ENCODE measurements at places on chromosomes 1 and 21.

- DNase-seq: no peak
Observed at GRCh38 chr21:22244516-22244915, 1246.3 kb downstream of the NCAM2 start.

GRCh38 chr1:242886137-242886536 lies 361.6 kb upstream of the PLD5 start:
- DNase-seq: no peak

- DNase-seq: no peak
Observed at GRCh38 chr1:171252482-171252881, 4.2 kb downstream of the FMO1 start.

GRCh38 chr1:214453109-214453722 lies 98.2 kb downstream of the PTPN14 start:
- DNase-seq: no peak

DNA sequence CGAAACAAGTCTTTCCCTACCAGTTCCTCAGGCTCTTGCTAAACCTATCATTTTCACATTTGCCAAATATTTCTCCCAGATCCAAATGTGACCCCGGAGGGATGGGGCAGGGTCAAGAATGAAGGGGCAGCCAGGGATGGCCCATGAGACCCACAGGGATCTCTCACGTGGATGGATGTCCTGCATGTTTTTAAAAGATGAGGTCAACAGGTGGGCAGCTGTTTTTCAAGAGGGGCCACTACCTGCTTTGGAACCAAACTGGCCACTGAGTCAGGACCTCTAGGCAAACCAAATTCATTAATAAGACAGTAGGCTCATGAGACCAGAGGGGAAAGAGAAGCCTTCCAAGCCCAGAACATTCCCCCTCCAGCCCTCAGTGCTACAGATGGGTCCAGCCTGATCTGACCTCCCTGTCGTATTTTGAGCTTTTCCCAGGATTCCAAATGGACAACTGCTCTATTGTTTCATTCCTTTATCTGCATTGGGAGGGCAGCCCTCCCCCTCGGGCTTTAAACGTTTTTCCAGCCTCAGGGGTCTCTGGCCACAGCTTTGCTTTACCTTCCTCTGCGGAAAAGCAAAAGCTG lies 252.5 kb upstream of the IRF2BP2 start:
- DNase-seq: no peak

- DNase-seq: no peak
Observed at GRCh38 chr1:84283381-84283780, 18.1 kb upstream of the SAMD13 start.

GRCh38 chr1:58783090-58783992 lies 506 bp downstream of the JUN start:
- DNase-seq: peak; percentile 8

DNA sequence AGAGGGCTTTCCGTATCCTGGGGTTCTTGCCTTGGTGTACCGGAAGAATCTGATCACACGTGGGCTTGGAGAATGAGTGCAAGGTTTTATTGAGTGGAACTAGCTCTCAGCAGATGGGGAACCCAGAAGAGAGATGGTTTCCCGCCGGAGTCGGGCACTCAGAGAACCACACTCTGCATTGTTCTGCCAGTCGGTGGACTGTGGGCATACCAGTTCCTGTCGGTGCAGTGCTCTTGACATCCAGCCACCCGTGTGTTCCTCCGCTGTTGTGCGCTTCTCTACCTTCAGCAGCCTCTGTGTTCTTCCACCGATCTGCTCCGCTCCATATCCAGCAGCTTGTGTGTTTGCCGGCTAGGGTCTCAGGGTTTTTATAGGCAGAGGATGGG lies 10.8 kb upstream of the PPIE start:
- no peak for DNase-seq

- DNase-seq: no peak
Observed at GRCh38 chr1:89810880-89811279, 10.0 kb upstream of the LRRC8D start.

DNA sequence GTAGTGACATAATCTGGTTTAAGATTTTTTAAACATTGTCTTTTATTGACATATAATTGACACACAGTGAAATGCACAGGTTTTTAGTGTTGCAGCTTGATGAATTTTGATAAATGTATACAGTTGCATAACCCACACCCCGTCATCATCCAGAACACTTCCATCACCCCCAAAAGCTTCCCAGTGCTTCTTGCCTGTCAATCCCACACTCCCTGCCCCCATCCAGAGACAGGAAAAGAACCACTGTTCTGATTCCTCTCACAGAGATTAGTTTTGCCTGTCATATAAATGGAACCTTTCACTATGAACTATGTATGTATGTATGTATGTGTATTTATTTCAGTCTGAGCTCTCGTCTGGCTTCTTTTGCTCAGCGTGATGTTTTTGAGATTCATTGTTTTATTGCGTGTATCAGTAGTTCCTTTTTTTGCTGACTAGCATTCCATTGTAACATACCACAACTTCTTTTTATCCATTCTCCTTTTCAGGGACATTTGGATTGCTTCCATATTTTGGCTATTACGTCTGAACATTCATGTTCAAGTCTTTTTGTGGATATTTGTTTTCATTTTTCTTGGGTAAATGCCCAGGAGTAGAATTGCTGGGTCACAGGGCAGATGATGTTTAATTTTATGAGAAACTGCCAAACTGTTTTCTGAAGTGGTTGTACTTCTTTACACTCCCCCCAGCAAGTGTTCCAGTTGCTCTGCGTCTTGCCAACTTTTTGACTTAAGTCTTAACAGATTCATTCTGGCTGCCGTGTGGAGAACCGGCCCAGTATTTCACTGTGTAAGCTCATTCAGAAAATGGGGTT lies 8.7 kb downstream of the UBIAD1 start:
- DNase-seq: no peak

DNA sequence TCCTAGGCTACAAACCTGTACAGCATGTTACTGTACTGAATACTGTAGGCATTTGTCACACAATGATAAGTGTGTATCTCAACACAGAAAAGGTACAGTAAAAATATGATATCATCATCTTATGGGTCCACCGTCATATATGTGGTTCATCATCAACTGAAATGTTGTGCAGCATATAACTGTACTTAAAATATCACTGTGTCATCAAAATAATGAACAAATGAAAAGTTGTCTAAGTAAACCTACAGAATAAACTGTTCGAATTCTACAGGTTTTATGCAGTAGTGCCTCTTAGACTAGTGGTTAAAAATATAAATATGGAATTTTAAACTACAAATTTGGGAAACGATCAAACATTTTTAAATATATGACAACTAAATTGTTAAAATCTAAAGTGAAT lies 328.8 kb downstream of the KCTD3 start:
- no peak for DNase-seq

- DNase-seq: no peak
Observed at GRCh38 chr21:32403201-32403777, 9.2 kb upstream of the EVA1C start.

- no peak for DNase-seq
Observed at GRCh38 chr1:173484276-173484675, 7.1 kb downstream of the PRDX6 start.

GRCh38 chr1:89363196-89363595 lies 663 bp upstream of the GBP6 start:
- no peak for DNase-seq

GRCh38 chr21:21750124-21750825 lies 752.1 kb downstream of the NCAM2 start:
- no peak for DNase-seq

- no peak for DNase-seq
Observed at GRCh38 chr1:69171248-69171647, 396.5 kb upstream of the LRRC7 start.

- no peak for DNase-seq
Observed at GRCh38 chr1:12505639-12506280, 112.2 kb downstream of the DHRS3 start.

DNA sequence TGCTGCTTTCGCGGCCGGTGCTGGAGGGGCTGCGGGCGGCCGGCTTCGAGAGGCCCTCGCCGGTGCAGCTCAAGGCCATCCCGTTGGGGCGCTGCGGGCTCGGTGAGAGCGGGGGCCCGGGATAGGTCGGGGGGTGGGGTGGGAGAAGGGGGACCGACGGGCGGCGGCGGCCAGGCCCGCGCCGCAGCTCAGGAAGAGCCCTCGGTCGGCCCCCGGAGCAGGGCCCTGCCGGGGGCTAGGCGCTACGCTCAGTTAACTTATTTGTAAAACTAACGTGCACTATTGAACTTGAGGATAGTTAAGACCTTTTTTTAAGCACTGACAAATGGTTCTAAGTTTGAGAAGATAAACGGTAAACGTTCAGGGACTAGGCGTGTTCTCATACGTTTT lies 418 bp downstream of the DDX20 start:
- DNase-seq: no peak

DNA sequence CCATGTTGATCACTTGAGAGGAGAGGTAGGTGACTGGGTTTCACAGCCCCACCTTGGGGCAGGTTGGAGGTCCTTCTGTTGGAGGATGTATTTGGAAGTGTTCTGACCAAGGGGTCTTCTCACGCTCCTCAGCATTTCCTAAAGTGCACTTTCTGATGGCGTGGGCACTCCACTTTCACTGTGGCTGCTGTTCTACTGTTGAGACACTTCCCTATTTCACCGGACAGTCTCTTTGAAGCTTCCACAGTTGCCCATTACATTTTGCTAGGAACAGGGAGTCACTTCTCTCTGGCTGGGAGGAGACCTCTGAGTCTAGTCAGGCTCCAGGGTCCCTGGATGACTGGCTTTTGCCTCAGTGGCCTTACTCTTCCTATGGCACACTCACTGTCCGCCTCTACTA lies 180.0 kb upstream of the LMO4 start:
- no peak for DNase-seq

GRCh38 chr21:39852021-39852721 lies 15.1 kb upstream of the PCP4 start:
- no peak for DNase-seq

DNA sequence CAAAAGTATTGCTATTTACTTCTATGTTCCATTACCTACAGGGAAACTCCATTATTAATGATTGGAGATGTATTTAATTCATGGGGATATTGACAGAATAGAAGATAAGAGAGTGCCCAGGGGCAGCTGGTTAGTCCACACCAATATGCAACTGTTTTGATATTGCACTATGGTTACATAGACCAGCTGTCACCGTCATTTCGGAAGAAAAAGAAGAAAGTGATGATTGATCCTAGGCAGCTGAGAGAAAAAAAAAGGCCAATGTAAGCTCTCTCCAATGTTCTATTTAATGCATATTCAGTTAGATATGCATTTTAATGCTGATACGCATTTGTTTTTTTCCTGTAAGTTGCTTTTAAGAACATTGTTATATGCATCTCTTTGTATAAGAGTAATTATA lies 1367.2 kb downstream of the KCNT2 start:
- no peak for DNase-seq

GRCh38 chr1:53165408-53165961 lies 23.0 kb upstream of the SLC1A7 start:
- no peak for DNase-seq

- DNase-seq: no peak
Observed at GRCh38 chr1:208534599-208534897, 290.4 kb upstream of the PLXNA2 start.

DNA sequence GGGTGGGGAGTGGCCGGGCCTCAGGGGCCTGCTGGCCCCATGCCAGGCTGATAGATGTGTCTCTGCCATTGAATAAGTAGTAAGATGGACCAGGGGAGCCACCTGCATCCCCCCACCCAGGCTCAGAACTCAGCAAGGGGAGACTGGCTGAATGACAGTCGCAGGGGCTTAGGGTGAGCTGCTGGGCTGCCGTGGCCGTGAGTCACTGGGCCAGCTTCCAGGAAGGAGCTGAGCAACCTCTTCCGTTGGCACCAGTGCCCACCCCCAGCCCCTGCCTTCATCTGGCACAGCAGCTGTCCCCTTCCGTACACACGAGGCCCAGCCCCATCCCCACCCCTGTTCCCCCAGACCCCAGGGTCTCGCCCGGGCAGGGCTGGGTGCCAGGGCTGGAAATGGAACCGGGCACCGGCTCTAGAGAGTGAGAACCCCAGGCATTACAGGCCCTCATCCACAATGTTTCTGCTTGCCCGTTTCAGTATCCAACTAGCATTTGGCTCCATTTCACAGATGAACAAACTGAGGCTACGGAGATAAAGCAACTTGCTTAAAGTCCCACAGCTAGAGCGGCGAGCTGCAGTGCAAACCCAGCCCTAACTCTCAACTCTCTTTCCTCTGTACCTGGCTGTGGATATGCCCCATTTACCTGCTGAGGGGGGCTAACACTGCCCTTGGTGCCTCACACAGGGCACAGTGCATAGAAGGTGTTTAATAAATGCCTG lies 10.2 kb downstream of the WNT4 start:
- DNase-seq: no peak

- DNase-seq: no peak
Observed at GRCh38 chr21:31945141-31945540, 72.3 kb downstream of the HUNK start.

- no peak for DNase-seq
Observed at GRCh38 chr1:154844297-154844681, 25.8 kb downstream of the KCNN3 start.

DNA sequence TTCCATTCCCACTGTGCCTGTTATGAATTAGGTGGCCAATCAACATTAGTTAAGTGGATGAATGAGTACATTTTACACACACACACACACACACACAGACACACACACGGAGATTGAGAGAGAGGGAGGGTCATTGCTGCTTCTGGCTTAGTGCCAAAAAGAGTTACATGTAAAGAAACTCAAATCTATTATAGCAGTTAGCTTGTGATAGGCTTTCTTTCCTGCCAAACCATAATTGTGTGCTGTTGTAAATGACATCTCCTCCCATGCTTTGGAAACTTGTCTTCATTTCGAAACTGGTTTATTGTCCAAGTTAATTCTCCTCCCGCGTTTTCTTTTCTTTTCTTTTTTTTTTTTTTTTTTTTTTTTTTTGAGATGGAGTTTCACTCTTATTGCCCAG lies 1.4 kb upstream of the MT1HL1 start:
- no peak for DNase-seq

- DNase-seq: no peak
Observed at GRCh38 chr1:221097479-221098281, 218.4 kb downstream of the HLX start.

GRCh38 chr1:209653915-209654351 lies 1.7 kb upstream of the LAMB3 start:
- no peak for DNase-seq

GRCh38 chr1:3021233-3021671 lies at the start of gene ACTRT2:
Gene ACTRT2, plus strand, starts transcription at chr1:3021467. Its CDS starts 220 bp downstream, at chr1:3021687.
- DNase-seq: no peak

DNA sequence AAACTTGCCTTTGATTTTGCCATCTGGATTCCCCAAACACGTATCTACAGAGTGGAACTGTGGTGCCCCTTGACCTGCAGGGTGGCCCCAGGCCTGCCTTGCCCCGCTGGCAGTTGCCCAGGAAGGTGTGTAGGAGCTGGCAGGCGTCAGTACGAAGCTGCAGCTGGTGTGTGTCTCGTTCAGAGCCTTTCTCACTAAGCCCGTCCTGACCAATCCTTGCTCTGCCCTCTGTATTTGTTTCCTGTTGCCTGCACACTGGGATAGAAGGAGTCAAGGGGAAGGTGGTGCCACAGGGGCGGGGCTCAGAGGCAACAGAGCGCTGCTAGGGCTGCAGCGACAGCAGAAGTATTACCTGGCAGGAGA lies 5.2 kb upstream of the VSIG8 start:
- no peak for DNase-seq

- DNase-seq: no peak
Observed at GRCh38 chr1:54816130-54816529, 15.0 kb upstream of the TTC22 start.

- DNase-seq: no peak
Observed at GRCh38 chr1:4084048-4084431, 184.0 kb upstream of the C1orf174 start.

All from stimulated activated CD8-positive, alpha-beta memory T cell treated with anti-CD3 and anti-CD28 coated beads, Interleukin-15, amount 100 ng/mL, for 4 hours (primary cell).